ENCODE measurements at places on chromosomes 1 and 21.

GRCh38 chr1:43625063-43625780 is 24.7 kb upstream of the KDM4A start:
- no peak for DNase-seq
- H3K4me3 ChIP-seq = no peak overlapping the region
- no peaks in the 10 kb centered on the region for H3K27me3 ChIP-seq
- no peaks in the 10 kb centered on the region for H3K4me1 ChIP-seq

DNA sequence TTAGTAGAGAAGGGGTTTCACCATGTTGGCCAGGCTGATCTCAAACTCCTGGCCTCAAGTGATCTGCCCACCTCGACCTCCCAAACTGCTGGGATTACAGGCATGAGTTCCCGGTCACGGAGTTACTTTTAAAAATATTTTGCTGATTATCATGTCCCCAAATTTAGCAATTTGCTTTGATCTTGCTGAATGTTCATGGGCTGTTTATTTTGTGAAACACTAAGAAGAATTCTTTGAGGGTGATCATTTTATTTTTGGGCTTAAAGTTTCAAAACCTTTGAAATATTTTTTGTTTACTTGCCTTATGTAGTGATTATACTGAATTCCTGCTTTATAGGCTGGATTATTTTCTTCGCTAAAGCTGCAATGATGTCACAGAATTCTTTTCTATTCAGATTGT is 11.4 kb upstream of the LAMC1 start:
- H3K36me3 ChIP-seq = no peaks in the 10 kb centered on the region
- no peak for DNase-seq
- no peak overlapping the region for H3K27ac ChIP-seq
- H3K27me3 ChIP-seq = no peaks in the 10 kb centered on the region

DNA sequence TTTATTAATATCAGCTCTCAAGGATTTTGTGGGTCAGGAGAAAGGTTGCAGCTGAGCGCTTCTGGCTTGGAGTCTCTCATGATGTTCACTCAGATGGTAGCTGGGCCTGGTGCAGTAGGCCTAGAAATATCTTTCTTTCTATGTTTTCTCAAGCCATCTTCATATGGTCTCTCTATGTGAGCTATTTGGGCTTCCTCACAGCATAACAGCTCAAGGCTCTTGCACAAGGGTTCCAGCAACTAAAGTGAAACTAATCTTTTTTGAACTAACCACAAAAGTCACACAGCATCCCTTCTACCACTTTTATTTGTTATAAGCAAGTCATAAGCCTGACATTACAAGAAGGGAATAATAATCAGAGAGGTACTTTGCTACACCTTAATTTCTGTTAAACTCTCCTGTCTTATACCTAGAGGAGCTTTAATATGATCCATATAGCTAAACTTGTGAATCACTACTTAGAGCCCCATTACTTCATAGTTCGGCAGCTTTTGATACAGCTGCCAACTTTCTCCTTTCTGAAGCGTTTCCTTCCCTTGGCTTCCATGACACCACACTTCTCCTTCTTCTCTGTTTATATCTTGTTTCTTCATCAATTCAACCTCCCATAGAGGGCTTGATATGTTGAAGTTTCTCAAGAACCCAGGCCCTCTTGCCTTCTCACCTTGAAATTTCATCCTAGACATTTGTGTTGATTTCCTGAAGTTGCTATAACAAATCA is 720.2 kb downstream of the LTN1 start:
- H3K27ac ChIP-seq = no peak overlapping the region
- DNase-seq = no peak
- no peaks in the 10 kb centered on the region for H3K4me1 ChIP-seq
- H3K4me3 ChIP-seq = no peak overlapping the region

GRCh38 chr1:171590022-171590421 is 32.0 kb upstream of the MYOCOS start:
- DNase-seq = no peak
- no peaks in the 10 kb centered on the region for H3K4me1 ChIP-seq
- no peaks in the 10 kb centered on the region for H3K27me3 ChIP-seq
- no peak overlapping the region for H3K27ac ChIP-seq

- no peak for DNase-seq
- H3K36me3 ChIP-seq = no peaks in the 10 kb centered on the region
- no peak overlapping the region for H3K4me3 ChIP-seq
- no peak overlapping the region for H3K27ac ChIP-seq
- H3K27me3 ChIP-seq = no peaks in the 10 kb centered on the region
Observed at GRCh38 chr1:41169799-41170180, 72.3 kb downstream of the SCMH1 start.

DNA sequence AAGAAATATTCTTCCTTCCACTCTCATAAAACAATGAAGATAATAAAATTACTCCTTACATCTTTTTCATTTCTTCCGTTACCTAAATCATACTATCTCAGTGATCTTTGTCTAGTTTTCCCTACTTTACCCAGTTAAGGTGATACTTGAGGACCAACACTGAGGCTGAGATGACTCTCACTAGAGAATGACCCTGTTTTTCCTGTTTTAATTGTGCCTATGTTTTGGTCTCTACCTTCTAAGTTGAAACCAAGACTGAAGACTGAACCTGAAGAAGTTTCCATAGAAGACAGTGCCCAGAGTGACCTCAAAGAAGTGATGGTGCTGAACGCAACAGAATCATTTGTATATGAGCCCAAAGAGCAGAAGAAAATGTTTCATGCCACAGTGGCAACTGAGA is 25.1 kb downstream of the AIM2 start:
- peaks cover 59% of the 10 kb centered on the region for H3K36me3 ChIP-seq
- H3K4me3 ChIP-seq = no peak overlapping the region
- no peaks in the 10 kb centered on the region for H3K27me3 ChIP-seq
- H3K4me1 ChIP-seq = peaks cover 12% of the 10 kb centered on the region
- DNase-seq = no peak

- DNase-seq = peak; percentile 8
- peak overlapping the region; percentile 36 for H3K4me3 ChIP-seq
- no peaks in the 10 kb centered on the region for H3K36me3 ChIP-seq
- no peak overlapping the region for H3K27ac ChIP-seq
- peaks cover 13% of the 10 kb centered on the region for H3K27me3 ChIP-seq
Observed at GRCh38 chr1:61053226-61053711, 29.1 kb upstream of the NFIA start.

GRCh38 chr1:233512538-233512937 is 101.4 kb upstream of the KCNK1 start:
- DNase-seq = no peak
- H3K27ac ChIP-seq = no peak overlapping the region
- H3K4me3 ChIP-seq = no peak overlapping the region

- no peak overlapping the region for H3K27ac ChIP-seq
- H3K27me3 ChIP-seq = no peaks in the 10 kb centered on the region
- no peaks in the 10 kb centered on the region for H3K4me1 ChIP-seq
- DNase-seq = no peak
- no peaks in the 10 kb centered on the region for H3K36me3 ChIP-seq
- no peak overlapping the region for H3K4me3 ChIP-seq
Observed at GRCh38 chr1:8822373-8823294, 5.2 kb upstream of the RERE start.

GRCh38 chr1:86812286-86812685 is 101.6 kb downstream of the SELENOF start:
- no peaks in the 10 kb centered on the region for H3K4me1 ChIP-seq
- no peak for DNase-seq
- no peak overlapping the region for H3K27ac ChIP-seq
- no peaks in the 10 kb centered on the region for H3K36me3 ChIP-seq
- no peak overlapping the region for H3K4me3 ChIP-seq

- H3K4me1 ChIP-seq = peaks cover 12% of the 10 kb centered on the region
- H3K27ac ChIP-seq = peak overlapping the region; percentile 92
- no peaks in the 10 kb centered on the region for H3K36me3 ChIP-seq
- peak overlapping the region; percentile 99 for H3K4me3 ChIP-seq
Observed at GRCh38 chr1:222643606-222643937, 25.7 kb downstream of the MIA3 start.

GRCh38 chr1:109247401-109248365 is 1.7 kb upstream of the CELSR2 start:
- no peak for DNase-seq
- H3K4me1 ChIP-seq = peaks cover 15% of the 10 kb centered on the region
- H3K36me3 ChIP-seq = no peaks in the 10 kb centered on the region
- H3K4me3 ChIP-seq = no peak overlapping the region
- H3K27me3 ChIP-seq = no peaks in the 10 kb centered on the region

DNA sequence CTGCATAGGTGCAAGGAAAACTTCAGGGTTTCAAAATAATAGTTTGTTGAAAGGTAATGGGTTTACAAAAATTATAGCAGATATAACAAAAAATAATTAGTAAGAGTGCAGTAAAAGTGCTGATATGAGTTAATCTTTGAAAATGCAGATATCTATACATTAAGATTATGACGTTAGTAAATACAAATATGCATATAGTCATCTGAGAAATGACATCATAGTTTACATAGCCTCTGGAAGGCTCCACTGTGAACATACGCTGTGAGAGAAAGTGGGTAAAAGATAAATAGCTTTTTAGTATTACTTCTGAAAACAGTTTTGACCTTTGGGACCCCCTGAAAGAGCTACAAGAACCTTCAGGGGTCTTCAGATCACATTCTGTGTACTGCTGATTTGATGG is 356.2 kb upstream of the SNX7 start:
- no peak overlapping the region for H3K27ac ChIP-seq
- no peaks in the 10 kb centered on the region for H3K27me3 ChIP-seq
- no peaks in the 10 kb centered on the region for H3K4me1 ChIP-seq
- no peak for DNase-seq
- no peaks in the 10 kb centered on the region for H3K36me3 ChIP-seq

DNA sequence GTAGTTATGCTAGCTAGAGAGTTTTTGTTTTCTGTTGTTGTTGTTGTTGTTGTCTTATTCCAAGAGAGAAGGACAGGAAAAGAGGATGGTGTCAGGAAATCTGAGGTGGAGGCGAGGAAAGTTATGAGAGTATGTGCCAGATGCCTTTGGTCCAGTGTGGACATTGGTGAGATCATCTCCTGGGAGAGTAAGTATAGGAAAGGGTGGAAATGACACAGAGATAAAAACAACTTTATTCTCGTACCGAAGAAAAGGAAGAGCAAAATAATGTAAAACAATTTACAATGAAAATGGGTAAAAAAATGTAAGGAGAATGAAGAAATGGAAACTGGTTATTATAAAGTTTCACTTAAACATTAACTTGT is 97.4 kb upstream of the ADGRL2 start:
- no peaks in the 10 kb centered on the region for H3K27me3 ChIP-seq
- H3K4me3 ChIP-seq = no peak overlapping the region
- no peaks in the 10 kb centered on the region for H3K4me1 ChIP-seq

- no peak for DNase-seq
- H3K4me1 ChIP-seq = no peaks in the 10 kb centered on the region
- H3K27me3 ChIP-seq = no peaks in the 10 kb centered on the region
- no peak overlapping the region for H3K4me3 ChIP-seq
Observed at GRCh38 chr1:76351655-76352054, 277.1 kb downstream of the ST6GALNAC3 start.

GRCh38 chr1:204218552-204218951 is 4.8 kb upstream of the GOLT1A start:
- no peaks in the 10 kb centered on the region for H3K36me3 ChIP-seq
- H3K4me1 ChIP-seq = peaks cover 7% of the 10 kb centered on the region
- H3K27me3 ChIP-seq = no peaks in the 10 kb centered on the region
- DNase-seq = no peak
- no peak overlapping the region for H3K27ac ChIP-seq
- no peak overlapping the region for H3K4me3 ChIP-seq

- no peaks in the 10 kb centered on the region for H3K27me3 ChIP-seq
- H3K27ac ChIP-seq = no peak overlapping the region
- H3K36me3 ChIP-seq = no peaks in the 10 kb centered on the region
- H3K4me1 ChIP-seq = no peaks in the 10 kb centered on the region
- no peak overlapping the region for H3K4me3 ChIP-seq
Observed at GRCh38 chr1:14653461-14653960, 55.0 kb downstream of the KAZN start.
